ENCODE measurements at places on chromosomes 3 and 15. TPM values are rescaled to one million over a fixed set of nuclear protein-coding genes. Genes with fewer than 3 reads are reported as not detected.

Gene PLSCR2
- 1.5 TPM for polyA plus RNA-seq

Gene ECE2
- polyA plus RNA-seq, result not detected

Gene ELL3
- polyA plus RNA-seq, result 3.2 TPM

Gene LRRIQ4
- polyA plus RNA-seq, result 0.16 TPM

Gene WNT7A
- polyA plus RNA-seq, result not detected

Gene TMEM212
- not detected for polyA plus RNA-seq

Gene CCDC54
- polyA plus RNA-seq, result not detected

Gene ACTC1
- polyA plus RNA-seq, result 1.1 TPM

DNA sequence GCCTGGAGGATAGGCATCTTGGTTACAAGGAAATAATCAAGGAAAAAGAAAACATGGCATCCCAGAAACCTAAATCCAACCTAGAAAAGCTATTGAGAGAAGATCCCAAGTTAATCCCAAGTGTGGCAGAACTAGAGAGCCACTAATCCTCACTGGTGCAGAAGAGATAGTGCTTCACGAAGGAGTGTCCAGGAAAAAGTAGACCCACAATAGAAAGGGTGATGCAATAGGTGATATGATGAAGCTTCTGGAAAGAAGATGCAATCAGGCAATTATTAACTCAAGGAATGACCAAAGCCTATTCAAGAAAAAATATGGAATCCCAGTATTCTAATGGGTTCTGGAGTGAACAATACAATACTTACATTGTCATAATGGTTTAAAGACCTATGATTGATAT lies 95.2 kb downstream of the AQP9 start:
- DNase-seq, result no peak

GRCh38 chr15:36644191-36644896 lies 64.9 kb downstream of the CDIN1 start:
- DNase-seq, result no peak

- DNase-seq, result no peak
Observed at GRCh38 chr3:166453478-166453877, 616.3 kb upstream of the BCHE start.

DNA sequence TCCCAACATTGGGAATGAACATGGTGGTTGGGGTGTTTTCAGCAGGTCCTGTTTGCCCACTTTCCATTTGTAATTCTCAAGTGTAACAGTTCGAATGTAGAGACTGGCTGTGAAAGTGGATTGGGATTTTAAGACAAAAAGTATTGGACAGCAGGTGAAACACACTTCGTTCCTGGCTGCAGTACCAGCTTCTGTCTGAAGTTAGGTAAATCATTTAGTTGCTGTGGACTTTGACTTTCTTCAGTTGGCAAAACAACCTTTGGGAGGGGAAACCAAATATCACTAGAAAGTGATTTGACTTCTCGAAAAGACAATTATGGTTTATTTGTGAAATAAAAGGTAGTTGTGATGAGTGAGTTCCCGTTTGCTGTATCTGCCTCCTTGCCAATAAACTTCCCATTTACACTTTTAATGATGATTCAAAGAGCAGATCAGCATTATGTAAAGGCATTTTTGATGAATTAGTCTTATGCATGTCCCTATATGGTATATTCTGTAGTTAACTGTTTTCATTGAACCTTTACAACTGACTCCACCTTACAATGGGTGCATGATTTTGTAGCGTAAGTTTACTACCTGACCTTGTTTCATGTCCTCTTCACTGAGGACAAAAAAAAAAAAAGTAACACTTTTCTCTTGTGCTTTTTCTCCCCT lies 34.0 kb downstream of the FNDC3B start:
- no peak for DNase-seq

GRCh38 chr15:36671017-36671416 lies 91.6 kb downstream of the CDIN1 start:
- DNase-seq, result no peak

DNA sequence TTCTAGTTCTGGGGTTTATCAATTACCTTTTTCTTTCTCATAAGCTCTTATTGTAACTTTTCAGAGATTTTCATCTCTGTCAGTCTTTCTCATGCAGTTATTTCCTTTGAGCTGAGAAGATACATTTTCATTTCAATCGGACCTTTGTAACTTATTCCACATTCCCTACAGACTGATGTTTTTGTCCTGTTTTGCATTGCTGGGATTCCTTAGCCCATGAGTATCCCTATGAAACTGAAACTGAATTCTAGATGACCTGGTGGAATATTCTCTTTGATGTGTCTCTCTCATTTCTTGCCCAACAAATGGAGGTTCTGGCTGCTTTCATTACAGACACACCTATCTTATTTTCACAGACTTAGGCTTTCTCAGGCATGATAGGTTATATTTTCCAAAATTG lies 10.5 kb upstream of the EPHA6 start:
- no peak for DNase-seq

DNA sequence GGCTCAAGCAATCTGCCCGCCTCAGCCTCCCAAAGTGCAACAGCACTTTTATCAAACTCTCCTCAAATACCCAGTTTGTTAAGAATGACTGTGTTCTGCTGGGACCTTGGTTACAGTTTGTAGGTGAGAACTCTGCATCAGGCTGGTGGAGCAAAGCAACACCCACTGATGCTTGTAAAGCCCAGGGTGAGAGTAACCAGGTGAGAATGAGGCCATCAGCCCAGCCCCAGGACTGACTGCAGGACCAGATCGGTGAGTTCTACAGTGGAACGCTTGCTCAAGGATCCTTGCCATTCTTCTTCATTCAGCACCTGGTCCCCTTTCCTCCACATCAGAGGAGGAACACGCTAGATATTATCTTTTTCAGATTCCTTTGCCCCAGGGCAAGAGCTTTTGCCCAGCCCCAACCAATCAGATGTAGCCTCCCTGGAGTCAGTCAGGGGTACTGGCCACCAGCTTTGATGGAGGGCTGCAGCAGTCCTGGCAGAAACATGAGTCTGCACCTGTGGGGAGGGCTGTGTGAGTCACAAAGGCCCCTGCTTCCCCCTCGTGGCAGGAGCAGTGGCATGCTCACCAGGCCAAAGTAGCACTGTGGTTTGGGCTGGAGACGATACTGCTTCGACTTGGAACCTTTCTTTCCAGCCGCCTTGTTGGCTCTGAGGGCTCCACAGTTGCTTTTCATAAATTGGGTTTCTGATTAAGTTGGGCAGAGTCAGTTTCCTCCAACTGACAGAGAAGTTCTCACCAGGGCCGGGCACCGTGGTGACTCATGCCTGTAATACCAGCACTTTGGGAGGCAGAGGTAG lies 3.5 kb upstream of the SHISA5 start:
- DNase-seq, result no peak

GRCh38 chr3:45365060-45365459 lies 23.3 kb upstream of the LARS2 start:
- no peak for DNase-seq

DNA sequence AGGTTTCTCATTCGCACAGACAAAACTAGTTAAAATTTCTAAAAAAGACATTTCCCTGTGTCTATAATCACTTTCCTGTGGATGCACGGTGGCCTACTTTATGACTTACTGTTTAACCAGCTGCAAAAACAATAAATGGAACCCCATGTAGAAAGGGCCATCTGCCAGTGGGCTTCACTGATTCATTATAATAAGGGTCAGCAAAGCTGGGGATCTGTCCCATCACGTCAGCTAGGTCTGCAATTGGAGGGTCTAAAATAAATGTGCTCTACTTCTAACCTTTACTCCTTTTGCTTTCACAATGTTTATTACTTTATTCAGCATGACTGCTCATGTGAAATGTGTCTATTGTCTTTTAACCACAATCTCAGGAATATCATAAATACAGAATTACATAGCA lies 43.1 kb upstream of the NMD3 start:
- DNase-seq, result no peak

DNA sequence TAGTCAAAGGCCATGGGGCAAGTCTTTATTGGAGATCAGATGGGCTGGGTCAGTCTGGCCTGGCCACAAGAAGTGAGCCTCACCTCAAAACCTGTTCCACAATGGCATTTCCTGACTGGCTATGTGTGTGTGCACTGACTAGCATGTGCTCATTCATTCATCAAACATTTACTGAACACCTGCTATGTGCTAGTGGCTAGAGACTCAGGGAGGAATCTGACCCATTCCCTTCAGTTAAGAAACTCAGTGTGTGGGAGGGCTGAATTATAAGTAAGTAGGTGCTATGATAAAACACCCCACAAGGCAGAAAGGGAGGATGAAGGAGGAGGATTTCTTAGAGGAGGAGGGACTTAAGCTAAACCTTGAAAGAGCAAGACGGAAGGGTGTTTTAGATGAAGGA lies 5.4 kb upstream of the CGNL1 start:
- DNase-seq, result no peak

DNA sequence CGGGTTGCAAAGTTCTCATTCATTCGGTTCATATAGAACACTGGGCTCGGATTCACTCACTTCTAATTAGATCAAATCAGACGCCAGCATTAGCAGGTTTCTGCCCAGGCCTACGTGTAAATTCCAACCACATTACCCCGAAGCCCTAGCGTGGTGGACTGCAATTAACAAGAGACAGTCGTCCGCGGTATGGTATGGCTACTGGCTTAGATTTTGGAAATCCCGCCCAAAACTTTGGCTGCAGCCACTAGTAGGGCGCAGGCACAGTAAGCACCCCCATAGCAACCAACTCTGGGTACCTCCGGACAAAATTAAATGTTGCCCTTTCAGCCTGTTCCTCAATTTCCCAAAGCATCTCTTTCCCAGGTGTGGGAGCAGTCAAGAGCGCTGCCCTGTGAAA lies 771 bp downstream of the RARRES1 start:
- no peak for DNase-seq

GRCh38 chr15:78408961-78409360 lies 29.1 kb upstream of the IREB2 start:
- no peak for DNase-seq

GRCh38 chr3:23836536-23837230 lies 30.9 kb downstream of the UBE2E1 start:
- no peak for DNase-seq

DNA sequence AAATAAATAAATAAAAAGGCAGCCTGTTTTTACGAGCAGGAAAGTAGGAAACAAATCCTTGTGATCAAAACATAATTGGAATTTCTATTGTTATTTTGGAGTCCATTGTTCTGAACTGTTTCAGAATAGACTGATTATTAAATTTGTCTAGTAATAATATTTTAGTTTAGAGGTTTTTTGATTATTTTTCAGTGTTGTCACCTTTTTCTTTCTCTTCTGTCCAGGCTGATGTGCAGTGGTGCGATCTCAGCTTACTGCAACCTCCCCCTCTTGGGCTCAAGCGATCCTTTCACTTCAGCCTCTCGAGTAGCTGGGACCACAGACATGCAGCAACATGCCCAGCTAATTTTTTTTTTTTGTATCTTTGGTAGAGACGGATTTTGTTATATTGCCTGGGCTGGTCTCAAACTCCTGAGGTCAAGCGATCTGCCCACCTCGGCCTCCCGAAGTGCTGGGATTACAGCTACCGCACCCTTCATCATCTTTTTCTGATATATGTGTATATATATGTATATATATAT lies 38.0 kb downstream of the KAT2B start:
- no peak for DNase-seq

- DNase-seq, result no peak
Observed at GRCh38 chr3:156655819-156656550, 18.4 kb upstream of the TIPARP start.

DNA sequence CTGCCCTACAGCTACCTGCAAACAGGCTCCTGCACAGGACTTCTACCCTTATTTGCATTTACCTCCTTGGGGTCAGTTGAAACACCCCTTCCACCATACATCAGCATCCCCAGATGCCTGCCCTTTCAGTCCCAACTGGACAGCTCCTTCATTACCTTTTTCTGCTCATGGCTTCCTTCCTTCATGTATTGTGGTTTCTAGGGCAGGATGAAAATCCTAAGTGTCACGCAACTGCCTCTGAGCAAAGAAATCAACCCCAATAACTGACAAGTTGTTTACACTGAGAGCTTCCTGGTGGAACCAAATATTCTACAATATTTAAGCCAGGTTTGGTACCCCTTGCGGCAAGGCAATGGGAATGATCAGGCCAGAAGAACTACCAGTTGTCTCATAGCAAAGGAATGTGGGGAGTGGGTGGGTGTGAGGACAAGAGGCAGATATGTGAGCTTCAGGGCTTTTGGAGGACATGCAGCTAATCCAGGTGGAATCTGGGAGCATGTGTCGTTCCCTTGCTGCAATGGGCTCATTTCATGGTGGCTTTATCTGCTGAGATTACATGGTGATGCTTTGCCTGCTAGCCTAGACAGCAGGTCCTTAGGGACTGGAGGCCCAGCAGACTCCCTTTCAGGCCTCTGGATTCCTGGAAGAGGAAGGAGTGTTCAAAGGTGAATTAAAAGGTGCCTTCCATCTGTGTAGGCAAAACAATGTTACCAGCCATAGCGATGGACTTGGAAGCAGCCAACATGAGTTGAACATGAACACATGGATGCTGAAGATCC lies 34.9 kb downstream of the PPCDC start:
- DNase-seq, result no peak

- DNase-seq, result no peak
Observed at GRCh38 chr15:90598031-90598577, 68.4 kb downstream of the CRTC3 start.

GRCh38 chr3:131786386-131786785 lies 248.4 kb downstream of the CPNE4 start:
- DNase-seq, result no peak

GRCh38 chr3:49845694-49846093 lies 10.7 kb downstream of the TRAIP start:
- no peak for DNase-seq

GRCh38 chr15:49843725-49844124 lies 222.9 kb downstream of the DTWD1 start:
- no peak for DNase-seq

DNA sequence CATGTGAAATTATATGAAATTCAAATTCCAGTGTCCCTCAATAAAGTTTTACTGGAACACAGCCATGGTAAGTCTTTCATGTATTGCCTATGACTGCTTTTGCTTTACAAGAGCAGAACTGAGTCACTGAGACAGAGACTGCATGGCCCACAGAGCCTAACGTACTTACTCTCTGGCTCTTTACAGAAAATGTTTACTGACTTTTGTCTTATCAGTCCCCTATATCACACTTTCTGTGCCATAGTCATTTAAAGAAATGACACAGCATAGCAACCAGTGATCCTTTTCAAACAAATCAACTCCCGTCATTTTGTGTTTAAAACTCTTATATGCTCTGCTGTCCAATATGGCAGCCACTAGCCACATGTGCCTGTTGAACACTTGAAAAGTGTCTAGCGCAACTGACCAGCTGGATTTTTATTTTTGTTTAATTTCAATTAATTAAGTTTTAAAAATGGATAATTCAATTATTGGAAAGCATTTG lies 129.7 kb upstream of the CDIN1 start:
- no peak for DNase-seq

- DNase-seq, result no peak
Observed at GRCh38 chr3:47617086-47618010, 38.7 kb upstream of the CSPG5 start.
